ENCODE measurements at places on chromosomes 6 and 20.

DNA sequence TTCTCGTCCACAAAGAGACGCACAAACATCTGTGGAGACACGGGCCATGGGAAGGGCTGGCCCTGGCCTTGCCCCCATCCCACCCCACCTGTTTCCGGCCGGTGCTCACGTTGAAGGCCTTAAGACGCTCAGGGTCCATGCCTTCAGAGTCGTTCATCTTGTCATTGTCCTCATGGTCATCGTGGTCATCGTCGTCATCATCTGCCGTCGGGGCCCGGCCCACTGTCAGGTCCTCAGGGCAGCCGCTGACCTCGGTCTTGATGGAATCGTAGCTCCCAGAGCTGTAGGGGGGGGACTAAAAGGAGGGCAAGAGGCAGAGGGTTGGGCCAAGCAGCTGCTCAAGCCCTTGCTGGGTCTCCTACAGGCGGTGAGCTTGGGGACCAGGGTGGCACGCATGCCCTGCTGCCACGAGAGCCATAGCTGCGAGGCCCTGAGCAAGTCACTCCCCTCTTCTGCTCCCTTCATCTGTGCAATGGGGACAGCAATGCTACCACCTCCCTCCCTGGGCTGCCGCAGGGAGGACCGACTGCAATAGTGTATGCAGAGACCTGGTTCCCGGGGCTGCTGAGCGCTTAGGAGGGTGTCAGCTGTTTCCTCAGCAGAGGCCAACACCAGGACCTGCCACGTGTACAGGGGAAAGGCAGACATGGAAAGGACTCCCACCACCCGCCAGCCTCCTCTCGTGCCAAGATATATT lies 95.5 kb downstream of the ASXL1 start:
- DNase-seq: no peak

- peak; percentile 17 for DNase-seq
Measured at GRCh38 chr6:6556738-6557503, 31.6 kb upstream of the LY86 start.

- no peak for DNase-seq
Measured at GRCh38 chr6:3406362-3406821, 50.5 kb downstream of the SLC22A23 start.

DNA sequence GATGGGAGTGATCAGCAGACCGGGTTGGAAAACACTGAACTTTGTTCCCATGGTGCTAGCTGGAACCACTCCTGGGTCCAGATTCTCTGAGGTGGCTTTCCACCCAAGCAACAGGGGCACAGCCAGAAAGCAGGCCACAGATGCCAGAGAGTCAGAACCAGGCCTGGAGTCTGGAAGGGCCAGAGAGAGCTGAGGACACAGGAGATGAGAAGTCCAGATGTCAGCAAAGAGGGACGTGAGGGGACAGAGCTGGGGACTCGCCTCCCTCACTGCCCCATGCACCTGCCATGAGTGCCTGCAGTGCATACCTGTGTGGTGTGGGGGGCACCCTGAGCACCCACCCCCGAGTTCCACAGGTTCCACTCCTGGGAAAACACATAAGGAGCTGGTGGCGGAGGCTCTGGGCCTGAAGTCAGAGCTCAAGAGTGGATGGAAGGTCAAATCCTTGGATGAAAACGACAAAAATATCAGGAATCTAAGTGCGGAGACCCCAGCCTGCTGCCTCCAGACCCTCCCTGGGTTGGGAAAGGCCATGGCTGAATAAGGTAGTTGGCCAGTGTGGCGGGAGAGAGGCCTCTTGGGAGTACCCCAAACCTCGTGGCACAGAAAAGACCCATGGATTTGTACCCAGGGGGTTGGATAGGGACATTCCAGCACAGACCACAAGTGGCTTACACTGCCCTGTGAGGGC lies 224.2 kb downstream of the SYNDIG1 start:
- DNase-seq: no peak
